ENCODE measurements at places on chromosomes 4 and X. TPM values are rescaled to one million over a fixed set of nuclear protein-coding genes. Genes with fewer than 3 reads are reported as not detected.

The CENPVL1 gene
- total RNA-seq = not detected

The TMEM154 gene
- total RNA-seq = 99.1 TPM

The MAOB gene
- total RNA-seq = not detected

The ANXA3 gene
- total RNA-seq = not detected

The TASL gene
- total RNA-seq = 27.0 TPM

The ADH1A gene
- not detected for total RNA-seq

The ADH1B gene
- not detected for total RNA-seq

The HSD17B11 gene
- 62.2 TPM for total RNA-seq

The BMPR1B gene
- total RNA-seq = not detected

The RNF150 gene
- total RNA-seq = not detected

The UCHL1 gene
- 0.47 TPM for total RNA-seq

The SLC39A8 gene
- 8.4 TPM for total RNA-seq

The PHEX gene
- 0.56 TPM for total RNA-seq

The CCKAR gene
- not detected for total RNA-seq

The TMEM47 gene
- not detected for total RNA-seq

The TMEM144 gene
- total RNA-seq = 0.07 TPM

The SPP1 gene
- not detected for total RNA-seq

The ZNF732 gene
- not detected for total RNA-seq

The PKD2 gene
- total RNA-seq = 4.9 TPM

The OTC gene
- not detected for total RNA-seq

The TGIF2LX gene
- not detected for total RNA-seq

The GPR101 gene
- total RNA-seq = not detected

The MAP7D2 gene
- total RNA-seq = not detected

The PNCK gene
- not detected for total RNA-seq

Data from B cell (primary cell).